ENCODE measurements at places on chromosomes 6 and 20.

DNA sequence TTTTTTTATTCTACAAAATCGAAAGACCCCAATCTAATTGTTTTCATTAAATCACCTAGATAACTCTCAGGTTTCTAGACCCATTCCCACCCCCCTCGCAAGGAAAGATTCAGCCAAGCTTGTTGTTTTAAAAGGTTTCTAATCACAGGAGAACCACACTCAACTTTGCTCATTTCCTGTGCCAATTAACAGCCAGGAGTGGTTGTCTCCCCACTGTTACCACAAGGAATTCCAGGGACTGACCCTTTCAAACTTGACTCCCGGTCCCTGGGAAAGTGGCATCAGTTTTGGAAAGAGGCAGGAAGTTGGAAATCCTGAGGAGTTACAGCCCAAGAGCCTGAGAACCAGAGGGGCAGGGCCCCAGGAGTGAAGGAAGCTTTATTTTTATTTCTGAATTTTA, 561.3 kb upstream of the JAG1 start:
- no peak for DNase-seq

DNA sequence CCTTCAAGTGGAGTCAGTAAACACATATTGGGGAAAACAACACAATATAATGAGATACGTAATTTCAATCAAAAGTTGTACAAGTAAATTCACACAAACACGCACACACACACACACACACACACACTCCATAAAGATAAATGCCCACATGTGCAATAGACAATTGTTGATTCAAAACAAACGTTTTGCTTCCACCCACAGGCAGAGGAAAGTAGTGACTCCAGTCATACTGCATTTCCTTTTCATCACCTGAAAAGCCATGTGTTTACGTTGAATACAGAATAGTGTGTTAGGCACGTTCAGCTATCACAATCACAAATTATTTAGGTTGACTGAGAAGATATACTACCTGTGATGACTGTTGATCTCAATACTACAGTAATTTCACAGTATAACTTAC, 443.8 kb upstream of the MANEA start:
- no peak for DNase-seq

DNA sequence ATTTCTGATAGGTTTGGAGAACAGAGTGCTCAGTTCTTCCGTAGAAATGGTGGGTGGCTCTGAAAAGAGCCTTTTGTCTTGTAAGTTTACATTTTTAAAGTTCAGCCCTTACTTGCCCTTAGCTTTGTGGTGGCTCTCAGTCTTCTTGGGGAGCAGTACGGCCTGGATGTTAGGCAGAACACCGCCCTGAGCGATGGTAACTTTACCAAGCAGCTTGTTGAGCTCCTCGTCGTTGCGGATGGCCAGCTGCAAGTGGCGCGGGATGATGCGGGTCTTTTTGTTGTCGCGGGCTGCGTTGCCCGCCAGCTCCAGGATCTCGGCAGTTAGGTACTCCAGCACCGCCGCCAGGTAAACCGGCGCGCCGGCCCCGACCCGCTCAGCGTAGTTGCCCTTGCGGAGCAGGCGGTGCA, 19.5 kb downstream of the OR2B2 start:
- DNase-seq = no peak

DNA sequence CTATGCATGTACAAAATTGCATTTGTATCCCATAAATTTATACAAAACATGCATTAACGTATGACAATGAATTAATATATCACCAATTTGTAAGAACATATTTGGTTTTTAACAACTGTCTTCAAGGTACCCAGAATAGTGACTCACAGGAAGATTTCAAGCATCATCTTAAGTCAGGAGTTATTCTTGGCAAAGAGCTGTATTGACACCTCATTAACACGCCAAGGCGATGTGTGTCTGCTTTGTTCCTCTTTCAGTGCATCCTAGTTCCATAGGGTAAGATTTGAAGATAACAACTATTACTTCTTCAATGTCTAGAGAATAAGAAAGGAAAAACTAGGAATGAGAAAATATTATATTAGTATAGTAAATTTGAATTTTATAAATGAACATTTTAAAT, 35.8 kb upstream of the TPD52L1 start:
- DNase-seq = no peak

DNA sequence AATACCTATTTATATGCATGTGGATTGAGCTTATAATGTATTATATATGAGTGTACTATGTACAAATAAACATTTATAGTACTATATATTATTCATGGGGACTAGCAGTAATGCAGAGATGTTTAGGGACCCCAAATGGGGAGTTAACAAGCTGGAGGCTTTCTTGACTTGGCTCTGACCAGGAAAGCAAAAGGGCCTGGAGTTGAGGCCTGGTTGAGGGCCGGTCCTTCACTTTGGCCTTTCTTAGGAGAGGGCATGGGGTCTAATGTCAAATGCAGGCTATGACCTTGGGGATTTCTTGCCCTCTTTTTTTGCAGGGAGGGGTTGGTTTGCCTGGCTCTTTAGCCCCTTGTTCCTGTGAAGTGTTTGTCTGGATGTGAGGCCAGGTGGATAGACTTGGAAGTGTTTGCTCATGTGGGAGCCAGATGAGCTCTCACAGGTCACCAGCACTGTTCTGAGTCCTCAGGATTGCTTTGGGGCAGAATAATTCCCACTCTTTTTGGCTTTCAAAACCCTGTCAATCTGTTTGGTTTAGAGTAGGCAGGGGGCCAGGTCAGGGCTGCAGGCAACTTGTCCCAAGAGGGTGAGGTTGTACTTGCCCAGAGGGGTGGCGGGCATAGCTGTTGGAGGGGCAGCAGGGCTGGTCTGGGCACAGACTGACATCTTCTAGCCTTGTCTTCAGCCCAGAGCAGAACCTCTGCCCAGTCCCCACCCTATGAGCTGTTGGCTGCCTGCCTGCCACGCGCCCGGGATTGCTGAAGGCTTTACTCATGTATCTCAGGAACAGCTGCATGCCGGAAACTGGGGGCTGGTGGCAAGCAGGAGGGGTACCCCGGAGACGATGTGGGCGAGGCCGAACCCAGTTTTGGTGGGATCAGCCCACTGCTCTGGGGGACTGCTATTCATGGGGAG, 14.6 kb downstream of the TJAP1 start:
- no peak for DNase-seq

DNA sequence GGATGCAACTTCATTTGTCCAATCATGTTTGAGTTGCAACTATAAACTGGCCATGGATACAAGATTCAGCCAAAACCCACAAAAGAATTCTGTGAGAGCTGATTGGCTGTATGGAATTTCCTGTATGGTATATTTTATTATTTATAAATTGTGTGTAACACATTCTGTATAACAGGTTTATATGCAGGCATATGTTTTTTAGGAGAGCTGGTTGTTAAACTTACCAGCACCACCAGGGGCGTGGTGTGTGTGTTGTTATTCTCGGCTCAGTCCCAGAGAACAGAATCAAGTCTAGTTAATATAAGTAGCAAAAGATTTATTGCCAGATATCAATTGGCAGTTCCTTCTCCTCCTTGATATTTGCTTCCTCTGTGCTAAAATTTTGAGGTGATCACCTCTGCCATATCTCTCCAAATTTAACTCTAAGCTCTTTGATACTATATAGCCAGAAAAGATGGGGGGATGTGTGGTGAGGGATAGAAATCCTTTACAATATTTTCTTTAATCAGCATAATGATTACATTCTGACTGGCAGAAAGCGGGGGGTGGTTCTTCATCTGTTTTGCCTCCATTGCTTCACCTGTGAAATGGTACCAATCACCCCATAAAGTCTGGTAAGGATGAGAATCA, 22.9 kb downstream of the CNBD2 start:
- DNase-seq = no peak

DNA sequence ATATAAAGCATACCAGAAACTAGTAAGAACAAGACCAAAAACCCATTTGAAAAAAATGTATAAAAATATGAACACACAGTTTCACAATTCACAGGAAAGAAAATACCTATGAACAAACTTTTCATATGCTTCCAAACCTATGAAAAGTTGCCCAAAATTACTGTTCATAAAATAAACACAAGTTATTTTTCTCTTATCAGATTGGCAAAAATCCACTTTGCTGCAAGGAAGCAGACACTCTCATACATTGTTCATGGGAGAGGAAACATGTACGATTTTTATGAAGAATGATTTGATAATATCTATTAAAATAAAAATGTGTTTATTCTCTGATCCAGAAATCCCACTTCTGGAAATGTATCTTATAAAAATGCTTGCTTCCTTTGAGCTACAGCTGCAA, 40.0 kb upstream of the OCSTAMP start:
- DNase-seq = no peak

- DNase-seq = no peak
Measured at GRCh38 chr20:38725148-38725901, 1.0 kb downstream of the SLC32A1 start.

- DNase-seq = no peak
Measured at GRCh38 chr6:101597693-101598092, 204.2 kb downstream of the GRIK2 start.

- no peak for DNase-seq
Measured at GRCh38 chr6:152207915-152208714, 400.6 kb downstream of the ESR1 start.

GRCh38 chr20:62208061-62208794, 11.8 kb downstream of the HRH3 start:
- DNase-seq = no peak

- DNase-seq = no peak
Measured at GRCh38 chr20:63174309-63175037, 41.5 kb downstream of the YTHDF1 start.

- no peak for DNase-seq
Measured at GRCh38 chr6:56025795-56026194, 150.4 kb upstream of the BMP5 start.

All from activated effector memory CD4-positive, alpha-beta T cell treated with Interleukin-2 at 50 U/mL for 16 hours (primary cell).